Fibroblast of lung (primary cell): ENCODE measurements at places on chromosomes 1 and 21. TPM values are rescaled to one million over a fixed set of nuclear protein-coding genes. Genes with fewer than 3 reads are reported as not detected.

The ZP4 gene
- not detected in 2 replicates for total RNA-seq

The AP4B1 gene
- 11.7 and 12.1 TPM in 2 replicates for total RNA-seq

The LORICRIN gene
- total RNA-seq = not detected in 2 replicates

GRCh38 chr1:111372336-111372965 is 55.1 kb downstream of the OVGP1 start:
- no peak overlapping the region for H3K4me3 ChIP-seq
- H3K36me3 ChIP-seq = no peaks in the 10 kb centered on the region
- H3K27me3 ChIP-seq = no peaks in the 10 kb centered on the region
- no peak for DNase-seq

GRCh38 chr21:33703750-33704606 is 61.7 kb downstream of the ITSN1 start:
- H3K36me3 ChIP-seq = no peaks in the 10 kb centered on the region
- H3K4me1 ChIP-seq = peaks cover 5% of the 10 kb centered on the region
- H3K27me3 ChIP-seq = no peaks in the 10 kb centered on the region
- H3K27ac ChIP-seq = peak overlapping the region; percentile 11
